ENCODE measurements at places on chromosomes 3 and 15. TPM values are rescaled to one million over a fixed set of nuclear protein-coding genes. Genes with fewer than 3 reads are reported as not detected.

Gene SNURF
- 8.7 TPM for total RNA-seq

Gene NAALADL2
- 11.4 TPM for total RNA-seq

Gene HRG
- total RNA-seq = not detected

Gene C3orf85
- total RNA-seq = not detected

Gene ILDR1
- total RNA-seq = not detected

Gene RTP3
- not detected for total RNA-seq

Gene TEX264
- total RNA-seq = 38.7 TPM

Gene SLC12A1
- total RNA-seq = under 0.01 TPM

Gene SH3GL3
- total RNA-seq = 2.1 TPM

Gene MCF2L2
- total RNA-seq = not detected

Gene PPP1R14D
- total RNA-seq = not detected

Gene ALPK3
- 0.18 TPM for total RNA-seq

Gene ZNF860
- 1.2 TPM for total RNA-seq

Gene TMEM212
- total RNA-seq = not detected

Gene IFT122
- total RNA-seq = 38.0 TPM

Gene ALS2CL
- total RNA-seq = 0.16 TPM

Gene ZNF445
- total RNA-seq = 14.3 TPM

Gene UPK1B
- not detected for total RNA-seq

Gene RBP2
- not detected for total RNA-seq

Gene CCR8
- total RNA-seq = not detected

Gene TMEM44
- 16.7 TPM for total RNA-seq

Gene NUP210
- 0.33 TPM for total RNA-seq

Gene CHL1
- 0.63 TPM for total RNA-seq

Gene TNFAIP8L3
- total RNA-seq = 22.4 TPM

Gene DLEC1
- 0.09 TPM for total RNA-seq

Data from fibroblast of the aortic adventitia (primary cell).